MV-4-11 (cell line): ENCODE measurements at places on chromosomes 5 and 9.

DNA sequence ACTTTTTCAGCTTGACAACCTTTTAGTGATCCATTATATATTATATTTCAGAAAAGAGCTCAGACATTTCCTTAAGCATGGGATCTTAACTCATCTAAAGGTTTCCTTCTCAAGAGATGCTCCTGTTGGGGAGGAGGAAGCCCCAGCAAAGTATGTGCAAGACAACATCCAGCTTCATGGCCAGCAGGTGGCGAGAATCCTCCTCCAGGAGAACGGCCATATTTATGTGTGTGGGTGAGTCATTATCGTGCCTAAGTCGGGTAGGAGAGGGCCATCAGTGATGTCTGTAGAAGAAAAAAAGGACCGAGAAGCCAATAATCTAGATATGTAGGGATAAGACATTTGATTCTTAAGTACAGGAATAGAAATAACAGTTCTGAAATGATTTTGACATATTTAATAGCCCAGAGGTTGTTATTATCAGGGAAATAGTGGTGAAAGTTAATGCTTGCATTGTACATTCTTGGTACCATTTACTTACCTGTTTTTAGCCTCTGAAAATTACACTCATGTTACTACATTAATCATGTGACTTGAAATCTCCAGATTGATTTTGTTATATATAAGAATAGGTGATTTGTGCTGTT lies 28.2 kb downstream of the MTRR start:
- peak; percentile 42 for DNase-seq

DNA sequence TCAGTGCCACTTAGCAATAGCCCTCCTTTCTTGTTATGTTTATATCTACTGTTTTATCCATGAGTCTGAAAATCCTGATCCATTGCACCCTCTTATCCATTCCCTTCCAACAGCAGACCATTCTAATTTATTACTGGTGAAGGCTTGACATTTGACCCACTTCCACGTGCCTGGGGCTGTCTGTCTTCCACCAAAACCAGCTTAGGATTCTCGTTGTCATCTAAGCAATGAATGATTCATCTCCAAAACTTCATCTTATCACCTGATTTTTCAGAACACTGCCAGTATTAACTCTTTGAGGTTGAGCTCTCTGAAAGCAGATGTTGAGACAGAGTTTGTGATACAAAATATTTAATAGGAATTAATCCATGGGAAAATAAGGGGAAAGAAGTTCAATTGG lies 277.8 kb upstream of the FBXL7 start:
- DNase-seq, result no peak

- DNase-seq, result no peak
Observed at GRCh38 chr5:40441733-40442132, 238.0 kb upstream of the PTGER4 start.

DNA sequence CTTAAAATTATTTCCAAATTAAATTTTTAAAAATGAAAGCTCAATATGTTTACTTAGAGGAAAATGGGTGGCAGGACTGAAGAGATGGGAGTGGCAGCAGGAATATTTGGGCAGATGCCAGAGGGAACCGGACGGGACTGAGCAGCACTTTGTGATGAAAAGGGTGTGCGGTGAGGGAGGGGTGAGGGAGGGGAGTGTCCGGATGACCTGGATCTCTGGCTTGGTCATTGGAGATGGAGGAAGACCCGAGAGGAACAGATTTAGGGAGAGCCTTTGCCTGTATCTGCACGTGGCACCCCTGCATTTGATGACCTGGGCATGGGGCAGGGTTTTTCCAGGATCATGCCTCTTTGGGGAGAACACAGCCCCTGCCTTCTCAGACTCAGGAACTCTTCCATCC lies 201.1 kb upstream of the MVB12B start:
- no peak for DNase-seq

GRCh38 chr5:170746961-170747340 lies 36.6 kb upstream of the GABRP start:
- DNase-seq, result no peak

DNA sequence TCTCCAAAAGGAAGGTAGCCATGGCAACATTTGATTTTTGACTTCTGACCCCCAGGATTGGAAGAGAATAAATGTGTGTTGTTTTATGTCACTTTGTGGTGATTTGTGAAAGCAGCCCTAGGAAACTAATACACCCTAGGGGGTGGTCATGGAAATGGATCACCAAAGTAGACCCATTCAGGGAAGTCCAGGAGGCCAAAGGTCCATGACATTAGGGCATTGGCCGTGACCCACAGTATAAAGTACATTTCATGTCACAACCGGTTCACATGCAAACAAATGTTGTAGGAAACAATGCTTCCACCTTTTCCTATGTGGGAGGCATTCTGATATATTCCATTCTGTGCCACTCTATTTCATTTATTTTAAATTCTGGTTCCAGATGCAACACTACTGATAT lies 128.4 kb downstream of the ADAMTS12 start:
- DNase-seq, result no peak

DNA sequence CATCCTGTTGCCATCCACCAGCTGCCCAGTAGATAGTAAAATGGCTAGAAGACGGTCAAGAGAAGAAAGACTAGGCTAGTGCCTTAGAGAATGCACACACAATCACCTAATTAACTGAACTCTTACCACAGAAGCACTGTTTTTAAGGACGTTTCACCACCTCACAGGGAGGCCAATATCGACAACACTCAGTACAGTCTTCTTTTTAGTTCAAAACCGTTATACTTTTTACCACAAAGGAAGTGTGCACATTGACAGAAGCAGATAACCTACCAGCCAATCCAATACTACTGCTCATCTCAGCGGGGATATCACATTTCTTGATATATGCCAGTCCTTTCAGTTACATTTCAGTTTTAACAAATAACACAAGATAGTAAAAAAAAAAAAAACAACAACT lies 122.3 kb downstream of the GNAQ start:
- peak; percentile 93 for DNase-seq

GRCh38 chr5:15956622-15957021 lies 223.0 kb downstream of the MARCHF11 start:
- no peak for DNase-seq

DNA sequence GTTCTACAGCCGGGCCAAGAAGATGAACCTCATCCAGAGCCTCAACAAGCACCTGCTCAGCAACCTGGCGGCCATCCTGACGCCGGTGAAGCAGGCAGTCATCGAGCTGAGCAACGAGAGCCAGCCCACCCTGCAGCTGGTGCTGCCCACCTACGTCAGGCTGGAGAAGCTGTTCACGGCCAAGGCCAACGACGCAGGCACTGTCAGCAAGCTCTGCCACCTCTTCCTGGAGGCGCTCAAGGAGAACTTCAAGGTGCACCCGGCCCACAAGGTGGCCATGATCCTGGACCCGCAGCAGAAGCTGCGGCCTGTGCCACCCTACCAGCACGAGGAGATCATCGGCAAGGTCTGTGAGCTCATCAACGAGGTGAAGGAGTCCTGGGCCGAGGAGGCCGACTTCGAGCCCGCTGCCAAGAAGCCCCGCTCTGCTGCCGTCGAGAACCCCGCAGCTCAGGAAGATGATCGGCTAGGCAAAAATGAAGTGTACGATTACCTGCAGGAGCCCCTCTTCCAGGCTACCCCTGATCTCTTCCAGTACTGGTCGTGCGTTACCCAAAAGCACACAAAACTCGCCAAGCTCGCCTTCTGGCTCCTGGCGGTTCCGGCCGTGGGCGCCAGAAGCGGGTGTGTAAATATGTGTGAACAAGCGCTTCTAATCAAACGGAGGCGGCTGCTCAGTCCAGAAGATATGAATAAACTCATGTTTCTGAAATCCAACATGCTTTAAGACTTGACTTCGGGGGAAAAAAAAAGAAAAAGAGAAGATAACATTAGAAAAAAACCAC lies 28.5 kb downstream of the AMBP start:
- DNase-seq, result no peak

DNA sequence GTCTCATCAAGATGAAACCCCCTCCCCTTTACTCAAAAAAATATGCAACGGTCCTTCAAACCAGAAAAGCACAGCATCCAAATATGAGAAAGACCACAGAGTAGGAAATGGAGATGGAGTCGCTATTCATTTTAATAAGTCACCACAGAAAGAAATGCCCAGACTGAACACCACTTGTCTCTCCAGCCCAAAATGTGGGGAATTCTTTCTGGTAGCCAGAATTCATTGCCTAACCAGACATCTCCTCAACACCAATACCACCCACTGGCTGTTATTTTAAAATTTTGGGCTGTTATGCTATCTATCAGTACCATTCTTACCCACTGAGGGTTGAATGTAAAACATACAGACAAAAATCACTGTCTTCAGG lies 100.1 kb downstream of the SUSD1 start:
- DNase-seq, result no peak

GRCh38 chr9:128372784-128373183 lies 1.6 kb downstream of the URM1 start:
- DNase-seq, result no peak

- DNase-seq, result no peak
Observed at GRCh38 chr9:70013598-70014196, 30.0 kb upstream of the MAMDC2 start.

DNA sequence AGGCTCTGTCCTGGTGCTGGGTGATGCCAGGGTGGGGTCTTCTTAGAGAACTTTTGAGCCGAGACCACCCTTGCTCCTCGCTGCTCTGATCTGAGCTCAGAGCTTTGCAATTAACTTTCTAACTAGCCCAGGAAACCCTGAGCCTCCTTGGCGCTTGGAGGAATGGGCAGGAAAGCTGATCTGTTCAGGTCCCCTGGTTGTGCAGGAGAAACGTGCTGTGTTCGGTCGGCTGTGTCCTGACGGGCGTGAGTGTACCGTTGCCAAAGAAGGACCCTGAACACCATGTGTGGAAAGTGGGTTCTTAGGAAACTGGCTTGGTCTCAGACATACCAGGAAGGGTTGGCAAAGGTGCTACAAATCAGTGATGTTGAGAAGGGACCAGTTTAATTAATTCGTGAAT lies 1.8 kb downstream of the TCF7 start:
- DNase-seq, result no peak

DNA sequence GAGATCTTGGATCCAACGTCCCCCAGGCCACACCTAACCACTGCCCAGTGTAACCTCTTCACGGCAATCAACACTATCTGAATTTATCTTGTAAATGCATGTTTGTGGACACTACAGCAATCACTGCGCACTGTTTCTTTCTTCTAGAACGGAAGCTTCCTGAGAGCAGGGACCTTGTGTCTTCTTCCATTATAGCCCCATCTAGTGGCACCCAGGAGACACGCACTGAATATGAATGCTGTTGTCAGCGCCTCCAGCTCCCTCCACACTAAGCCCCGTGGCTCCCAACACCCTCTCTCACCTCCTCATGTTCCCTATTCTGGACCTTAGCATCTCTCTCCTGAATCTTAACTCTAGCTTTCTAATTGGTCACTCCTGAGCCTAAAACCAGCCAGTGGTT lies 72.7 kb downstream of the SMIM23 start:
- no peak for DNase-seq

- DNase-seq, result no peak
Observed at GRCh38 chr9:25377039-25377438, 301.2 kb downstream of the TUSC1 start.

DNA sequence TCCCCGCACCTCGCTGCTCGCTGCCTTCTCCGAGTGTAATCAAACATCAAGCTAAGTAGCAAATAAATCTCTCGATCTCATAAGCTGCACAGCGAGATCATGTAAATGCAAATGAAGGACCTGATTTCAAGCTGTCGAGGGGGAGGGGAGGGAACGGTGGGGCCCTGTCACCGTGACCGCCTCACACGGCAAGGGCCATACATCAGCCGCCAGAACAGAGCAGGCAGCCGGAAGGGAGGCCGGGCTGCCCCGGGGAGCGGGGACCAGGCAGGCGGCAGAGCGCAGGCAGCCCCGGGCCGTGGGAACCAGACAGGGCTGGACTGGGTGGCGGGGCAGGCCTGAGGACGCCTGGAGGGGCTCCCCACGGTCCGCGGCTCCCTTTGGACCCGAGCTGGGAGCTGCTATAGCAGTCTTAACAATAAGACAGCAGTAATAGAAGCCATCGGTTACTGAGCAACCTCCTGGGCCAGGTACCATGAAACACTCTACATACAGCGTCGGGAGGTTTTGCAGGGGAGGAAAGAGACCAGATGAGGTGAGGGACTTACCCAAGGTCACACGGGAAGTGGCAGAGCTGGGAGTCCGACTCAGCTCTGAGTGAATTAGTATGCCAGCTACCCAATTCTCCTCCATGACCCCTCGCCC lies 76.8 kb downstream of the CFAP77 start:
- no peak for DNase-seq
